Right lung (tissue), 10 donors: ENCODE measurements at places on chromosomes 3 and 15.

DNA sequence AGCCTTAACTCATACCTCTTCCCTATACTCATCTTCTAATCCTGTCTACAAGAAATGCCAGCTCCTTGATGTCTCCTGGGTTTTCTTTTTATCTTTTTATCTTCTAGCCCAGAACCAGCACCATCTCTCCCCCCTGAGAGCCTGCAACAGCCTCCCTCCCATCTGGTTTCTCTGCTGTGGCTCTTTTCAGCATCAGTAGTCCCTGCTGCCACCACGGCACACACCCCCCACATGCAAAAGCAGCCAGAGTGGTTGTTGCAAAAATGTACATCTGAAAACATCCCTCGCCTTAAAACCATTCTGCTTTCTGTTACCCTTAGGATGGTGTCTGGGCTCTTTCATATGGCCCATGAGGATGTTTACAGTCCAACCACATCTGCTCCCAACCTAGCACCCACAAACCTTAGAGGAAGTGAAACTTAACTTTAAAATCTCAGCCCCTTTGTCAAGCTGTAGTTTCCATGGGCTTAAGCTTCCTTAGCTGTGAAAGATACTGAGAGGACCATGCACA lies 775 bp downstream of the TTC21A start:
- no peak for DNase-seq

DNA sequence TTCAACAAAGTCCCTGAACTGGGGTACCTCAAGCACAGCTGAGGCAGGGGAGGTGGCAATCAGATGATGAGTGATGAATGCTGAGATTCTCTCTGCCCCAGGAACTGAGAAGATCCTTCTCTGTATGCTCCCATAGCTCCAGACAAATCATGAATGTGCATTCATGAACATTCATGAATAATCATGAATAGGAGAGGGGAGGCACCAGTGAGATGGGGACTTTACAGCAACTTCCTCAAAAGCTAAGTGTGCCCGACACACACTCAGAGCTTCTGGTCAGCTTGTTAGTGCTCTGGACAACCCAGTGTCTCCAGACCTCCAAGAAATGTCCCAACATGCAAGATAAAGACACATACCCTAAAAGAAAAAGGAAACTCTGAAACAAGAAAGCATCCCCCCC lies 24.3 kb downstream of the LRRC2 start:
- no peak for DNase-seq

- DNase-seq, result no peak
These were observed 1202.3 kb downstream of the NSUN3 start for GRCh38 chr3:95265129-95265528.

DNA sequence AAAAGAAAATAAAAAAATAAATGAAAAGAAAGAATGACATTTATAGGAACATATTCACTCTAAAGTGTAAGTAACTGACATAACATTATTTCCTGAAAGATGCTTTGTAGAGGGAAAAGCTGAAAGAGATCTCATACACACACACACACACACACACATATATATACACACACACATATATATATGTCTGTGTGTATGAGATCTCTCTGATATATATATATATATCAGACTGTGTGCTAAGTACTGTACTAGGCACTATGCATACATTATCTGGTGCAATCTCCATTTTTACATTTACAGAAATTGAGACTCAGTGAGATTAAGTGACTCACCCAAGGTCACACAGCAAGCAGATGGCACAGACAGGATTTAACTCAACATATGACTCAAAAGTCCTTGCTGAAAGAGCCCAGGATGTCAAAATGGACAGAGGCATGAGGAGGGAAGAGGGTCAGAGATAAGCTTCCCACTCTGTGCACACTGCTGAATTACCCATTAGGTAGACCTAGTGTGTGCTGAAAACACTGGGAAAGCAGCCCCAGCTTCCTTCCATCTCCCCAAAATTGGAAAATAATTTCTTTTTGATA lies 15.0 kb downstream of the BHLHE40 start:
- DNase-seq, result no peak

- no peak for DNase-seq
These were observed 46.1 kb upstream of the RASGRP1 start for GRCh38 chr15:38610748-38611147.

- DNase-seq, result no peak
These were observed 43.6 kb downstream of the RBPMS2 start for GRCh38 chr15:64731805-64732151.

DNA sequence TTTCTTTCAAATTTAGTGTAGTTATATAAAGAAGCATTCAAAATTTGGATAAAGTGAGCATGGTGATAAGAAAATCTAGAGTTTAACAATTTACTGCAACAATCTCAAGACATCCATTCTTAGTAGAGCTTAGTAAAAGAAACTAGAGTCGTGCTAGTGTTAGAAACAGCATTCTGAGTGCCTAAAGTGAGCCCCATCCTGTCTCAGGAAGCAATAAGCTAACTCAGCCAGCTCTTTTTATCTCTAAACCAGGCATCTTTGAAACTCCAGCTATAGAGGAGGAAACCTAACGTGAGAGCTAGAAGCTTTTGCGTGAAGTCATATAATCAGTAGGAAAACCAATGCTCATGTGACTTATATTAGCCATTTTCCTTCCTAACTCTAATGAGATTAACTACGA lies 1187.1 kb upstream of the EPHA6 start:
- no peak for DNase-seq

DNA sequence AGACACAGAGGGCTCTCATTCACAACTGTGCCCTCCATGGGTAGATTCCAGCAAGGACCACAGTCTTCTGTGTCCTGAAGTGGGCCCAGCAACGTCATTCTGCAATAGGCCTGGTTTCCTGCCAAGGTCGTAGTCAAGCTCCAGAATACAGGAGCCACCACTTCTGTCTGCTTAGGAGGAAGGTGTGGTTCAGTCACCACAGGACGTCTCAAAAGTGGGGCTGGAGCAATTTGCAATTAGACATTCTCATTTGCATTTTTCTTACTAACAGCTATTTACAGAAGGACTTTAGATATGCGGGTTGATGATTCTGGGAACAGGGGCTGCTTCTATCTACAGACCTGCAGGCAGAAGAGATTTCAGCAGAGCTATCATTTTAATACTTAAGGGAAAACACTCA lies 58.7 kb upstream of the MYRIP start:
- no peak for DNase-seq

GRCh38 chr3:48561045-48561736 lies 2.4 kb downstream of the UCN2 start:
- DNase-seq, result no peak

GRCh38 chr3:64354956-64355355 lies 129.7 kb upstream of the PRICKLE2 start:
- no peak for DNase-seq

DNA sequence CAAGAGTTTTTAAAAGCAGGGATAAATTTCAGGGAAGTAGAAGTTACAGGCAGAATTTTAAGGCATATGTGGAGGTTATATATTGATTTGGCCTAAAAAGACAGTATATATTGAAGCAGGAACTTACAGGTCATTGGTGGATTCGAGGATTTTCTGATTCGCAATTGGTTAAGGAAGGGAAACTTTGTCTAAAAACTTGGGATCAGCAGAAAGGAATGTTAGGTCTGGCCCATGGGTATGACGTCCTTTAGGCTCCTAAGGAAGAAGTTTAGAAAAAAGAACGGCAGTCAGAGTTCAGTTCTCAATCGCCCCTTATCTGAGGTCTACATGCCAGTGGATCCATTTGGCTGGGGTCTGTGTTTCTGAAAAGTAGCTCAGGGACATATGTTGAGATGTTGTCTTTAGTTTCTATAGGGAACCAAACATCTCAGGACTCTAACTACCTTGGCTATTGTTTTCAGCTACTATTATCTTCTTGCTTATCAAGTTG lies 33.2 kb upstream of the ACP3 start:
- DNase-seq, result no peak

GRCh38 chr3:32438596-32439344 lies 47.1 kb downstream of the CMTM7 start:
- no peak for DNase-seq

DNA sequence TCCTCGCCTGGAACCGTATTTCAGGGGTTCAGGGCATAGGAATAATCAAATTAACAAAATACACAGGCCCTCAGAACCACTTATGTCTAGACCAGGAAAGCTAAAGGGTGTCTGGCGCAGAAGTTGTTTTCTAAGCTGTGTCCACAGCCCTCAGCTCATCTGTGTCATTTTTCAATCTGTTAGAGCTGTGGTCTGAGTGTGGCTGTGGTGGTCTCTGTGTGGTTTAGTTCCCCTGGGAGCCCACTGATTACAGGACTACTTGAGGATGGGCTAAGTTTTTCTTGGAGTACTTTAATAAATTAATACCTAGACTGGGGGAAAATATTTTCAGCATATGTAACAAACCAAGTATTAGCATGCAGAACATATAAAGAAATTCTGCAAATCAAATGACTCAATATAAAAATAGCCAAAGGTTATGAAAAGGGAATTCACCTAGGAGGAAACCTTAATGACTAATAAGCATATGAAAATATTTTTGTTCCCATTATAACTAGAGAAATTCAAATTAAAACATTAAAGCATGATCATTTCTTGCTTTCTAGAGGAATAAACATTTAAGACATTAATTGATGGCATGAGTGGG lies 186.3 kb downstream of the SATB1 start:
- DNase-seq, result no peak

DNA sequence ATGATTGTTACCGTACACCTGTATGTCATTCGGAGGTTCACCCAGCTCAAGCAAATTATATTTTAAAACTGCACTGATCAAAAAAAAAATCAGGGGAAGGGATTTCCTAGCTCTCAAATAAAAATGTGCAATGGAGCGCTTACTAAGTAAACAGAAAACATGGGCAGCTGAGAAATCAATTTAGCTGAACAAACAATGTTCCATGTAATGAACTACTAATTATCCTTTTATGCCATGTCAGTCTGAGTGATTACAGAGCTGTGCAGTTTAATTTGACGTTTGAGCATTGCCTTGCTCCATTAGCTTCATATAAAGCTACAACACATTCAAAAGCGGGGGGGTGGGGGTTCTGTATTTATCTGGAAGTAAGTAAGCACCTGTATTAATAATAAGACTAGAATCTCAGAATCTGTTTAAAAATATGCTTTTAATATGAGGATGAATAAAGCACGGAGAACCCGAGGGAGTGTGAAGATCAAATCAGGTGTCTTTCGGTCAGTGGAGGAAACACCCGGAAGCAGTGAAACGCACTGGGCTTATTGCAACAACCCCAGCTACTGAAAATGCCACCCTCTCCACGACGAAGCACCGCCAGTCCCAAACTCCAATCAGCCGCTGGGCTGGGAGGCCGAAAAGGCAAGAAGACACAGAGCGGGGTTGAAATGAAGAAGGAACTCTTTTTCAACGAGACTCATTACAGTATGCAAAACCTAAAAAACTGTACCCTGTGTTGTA lies 196.5 kb upstream of the ATP11B start:
- DNase-seq, result no peak

- DNase-seq, result no peak
These were observed 43.5 kb upstream of the NTRK3 start for GRCh38 chr15:88300089-88300488.

DNA sequence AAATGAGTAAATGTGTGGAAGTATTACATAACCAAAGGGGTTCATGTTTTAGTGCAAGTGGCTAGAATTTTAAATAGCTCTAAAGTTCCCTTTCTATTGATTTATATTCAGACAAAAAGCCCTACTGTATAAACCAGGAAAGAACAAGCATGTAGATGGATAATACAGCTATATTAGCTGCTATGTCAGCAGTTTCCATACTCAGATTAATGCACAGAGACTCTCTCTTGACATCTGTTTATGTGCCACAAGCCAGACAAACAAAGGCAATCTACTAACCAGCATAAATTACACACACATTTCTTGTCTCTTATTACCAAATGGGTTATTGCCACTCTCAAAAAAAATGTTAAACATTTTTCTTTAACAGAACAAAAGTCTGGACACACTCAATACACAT lies 760.1 kb upstream of the NECTIN3 start:
- no peak for DNase-seq

DNA sequence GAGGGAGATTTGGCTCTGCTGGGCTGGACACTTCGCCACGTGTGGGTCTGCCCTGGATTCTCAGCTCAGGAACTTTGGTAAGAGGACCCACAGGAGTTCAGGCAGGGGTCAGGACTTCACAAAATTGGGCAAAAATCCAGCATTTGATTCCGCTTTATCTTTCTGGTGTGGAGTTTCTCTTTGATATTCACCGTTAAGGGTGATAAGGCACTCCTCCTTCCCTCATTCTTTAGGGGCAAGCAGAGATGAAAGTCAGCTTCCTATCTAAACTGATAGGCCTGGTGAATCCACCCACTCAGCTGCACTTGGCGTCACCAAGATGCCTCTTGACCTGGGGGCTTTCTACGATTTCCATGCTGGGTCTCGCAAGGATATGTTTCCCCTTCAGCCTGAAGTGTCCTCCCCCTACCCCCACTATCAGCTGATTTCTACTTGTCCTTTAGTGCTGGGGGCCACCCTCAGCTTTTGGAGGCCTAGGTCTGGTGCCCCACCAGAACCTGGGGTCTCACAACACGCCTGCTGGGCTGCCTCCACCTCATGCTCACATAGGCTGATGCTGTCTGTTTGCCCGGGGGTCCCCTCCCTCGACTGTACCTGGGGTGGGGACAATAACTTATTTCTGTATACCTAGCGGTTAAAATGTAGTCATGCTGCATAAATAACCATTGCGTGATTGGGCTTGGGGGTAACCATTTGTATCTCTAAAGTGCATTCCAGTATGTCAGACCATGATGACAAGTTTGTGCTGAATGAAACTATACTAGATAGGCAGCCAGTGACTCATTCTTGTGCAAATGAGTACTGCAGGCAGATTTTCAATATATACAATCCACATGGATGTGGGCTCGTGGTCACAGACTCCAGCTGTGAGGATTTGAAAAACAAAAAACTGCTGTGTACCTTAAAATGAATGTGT lies 248.3 kb downstream of the ADAMTS17 start:
- no peak for DNase-seq

GRCh38 chr3:88362428-88362827 lies 212.7 kb downstream of the C3orf38 start:
- DNase-seq, result no peak

DNA sequence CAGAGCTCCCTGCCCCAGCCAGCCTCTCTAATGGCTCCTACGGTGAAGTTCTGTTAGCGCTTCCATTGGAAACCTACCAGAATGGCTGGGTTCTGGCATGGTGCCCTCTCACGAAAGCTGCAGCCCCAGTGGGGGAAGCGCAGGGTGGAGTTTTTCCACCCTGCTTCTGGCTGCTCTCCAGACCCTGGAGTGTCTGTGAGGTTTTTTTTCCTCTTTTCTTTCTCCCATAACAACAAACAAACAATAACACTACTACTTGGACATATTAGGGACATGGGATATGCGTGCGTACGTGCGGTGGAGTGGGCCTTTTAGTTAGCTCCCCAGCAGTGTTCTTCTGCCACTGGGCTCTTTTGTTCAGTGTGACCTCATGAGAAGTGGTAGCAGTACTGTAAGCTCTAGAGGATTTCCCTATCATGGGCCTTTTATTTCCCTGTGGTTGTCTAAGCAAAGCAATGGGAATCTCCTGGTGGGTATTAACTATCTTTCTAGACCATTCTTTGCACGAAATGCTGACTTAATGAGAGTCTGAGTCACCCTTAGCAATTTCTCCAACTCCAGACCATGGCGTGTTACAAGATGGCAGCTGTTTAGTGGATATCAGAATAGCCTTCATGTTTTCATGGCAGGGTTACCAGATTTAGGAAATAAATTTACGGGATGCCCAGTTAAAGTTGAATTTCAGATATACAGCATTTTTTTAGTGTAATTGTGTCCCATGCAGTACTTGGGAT lies 161.9 kb downstream of the FNDC3B start:
- peak; percentile 78 for DNase-seq
